ENCODE measurements at places on chromosomes 6 and 20.
A peak's percentile ranks its signal among the peaks of the same experiment; 100 is the strongest.

DNA sequence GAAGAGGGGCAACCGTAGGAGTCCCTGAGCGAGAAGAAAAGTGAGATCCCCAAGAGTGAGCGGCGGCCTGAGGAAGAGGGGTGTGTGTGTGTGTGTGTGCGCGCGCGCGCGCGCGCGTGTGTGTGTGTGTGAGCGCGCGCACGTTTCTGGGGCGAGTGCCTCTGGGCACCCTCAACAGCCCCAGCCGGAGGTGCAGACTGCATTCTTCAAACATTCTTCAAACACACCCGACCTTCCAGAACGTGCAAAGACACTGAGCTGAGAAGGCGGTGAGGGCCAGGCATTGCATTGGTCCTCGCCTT is 76.2 kb upstream of the FOXP4 start:
- DNase-seq: peak; percentile 53

DNA sequence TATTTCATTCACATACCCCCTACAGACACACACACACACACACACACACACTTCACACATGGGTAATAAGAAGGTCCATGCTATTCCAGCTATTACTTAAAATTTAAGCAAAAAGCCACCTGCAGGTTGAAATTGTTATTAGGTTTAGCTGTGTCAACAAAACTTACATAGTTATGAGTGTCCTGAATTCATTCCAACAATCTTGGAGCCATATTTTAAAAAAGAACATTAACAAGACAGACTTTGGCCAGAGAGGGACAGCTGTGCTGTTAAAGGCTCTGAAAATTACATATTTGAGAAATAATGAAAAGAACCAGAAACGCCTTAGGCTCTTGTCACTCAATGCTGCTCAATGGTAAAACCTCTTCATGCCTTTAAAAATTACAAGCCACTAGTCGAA is 455.3 kb downstream of the EPM2A start:
- DNase-seq: no peak

- no peak for DNase-seq
Measured at GRCh38 chr20:1952737-1953530, 40.9 kb downstream of the PDYN start.

DNA sequence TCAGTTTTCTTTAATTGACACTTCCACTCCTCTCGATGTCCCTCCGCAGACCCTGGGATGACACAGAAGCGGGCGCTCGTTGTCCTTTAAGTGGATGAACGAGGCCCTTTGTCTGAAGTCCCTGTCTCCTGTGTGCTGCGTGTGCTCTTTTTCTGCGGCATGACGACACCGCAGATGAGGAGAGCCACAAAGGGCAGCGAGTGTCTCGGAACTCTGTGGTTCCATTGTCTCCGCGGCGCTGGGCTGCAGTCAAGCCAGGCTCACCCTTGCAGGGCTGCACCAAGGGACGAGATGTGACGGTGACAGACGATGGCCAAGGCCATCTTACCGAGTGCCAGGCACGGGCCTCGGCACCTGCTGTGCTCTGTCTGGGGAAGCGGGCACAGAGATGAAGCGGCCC is 10.6 kb downstream of the PRR18 start:
- DNase-seq: no peak

- no peak for DNase-seq
Measured at GRCh38 chr6:13696226-13696625, 15.4 kb downstream of the RANBP9 start.

DNA sequence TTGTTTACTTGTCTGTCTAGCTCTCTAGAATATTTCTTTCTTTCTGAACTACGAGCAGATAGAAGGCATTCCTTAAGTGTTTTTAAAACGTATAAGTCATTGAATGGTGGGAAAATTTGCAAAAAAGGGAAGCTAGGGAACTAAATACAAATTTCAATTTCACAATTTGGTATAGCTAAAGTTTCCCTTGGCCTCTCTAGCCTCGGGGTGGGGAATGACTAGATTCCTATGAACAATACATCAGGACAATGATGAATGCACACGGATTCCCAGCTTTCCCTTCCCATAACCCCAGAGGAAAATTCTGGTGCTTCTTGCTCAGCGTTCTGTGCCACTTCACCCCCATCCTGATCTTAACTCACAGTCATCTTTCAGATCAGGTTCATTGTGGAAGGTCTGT is 113.3 kb upstream of the ASF1A start:
- DNase-seq: no peak

- DNase-seq: no peak
Measured at GRCh38 chr20:32188376-32189122, 19.0 kb downstream of the PLAGL2 start.

GRCh38 chr6:36912030-36912454 is 26.3 kb downstream of the C6orf89 start:
- peak; percentile 68 for DNase-seq

DNA sequence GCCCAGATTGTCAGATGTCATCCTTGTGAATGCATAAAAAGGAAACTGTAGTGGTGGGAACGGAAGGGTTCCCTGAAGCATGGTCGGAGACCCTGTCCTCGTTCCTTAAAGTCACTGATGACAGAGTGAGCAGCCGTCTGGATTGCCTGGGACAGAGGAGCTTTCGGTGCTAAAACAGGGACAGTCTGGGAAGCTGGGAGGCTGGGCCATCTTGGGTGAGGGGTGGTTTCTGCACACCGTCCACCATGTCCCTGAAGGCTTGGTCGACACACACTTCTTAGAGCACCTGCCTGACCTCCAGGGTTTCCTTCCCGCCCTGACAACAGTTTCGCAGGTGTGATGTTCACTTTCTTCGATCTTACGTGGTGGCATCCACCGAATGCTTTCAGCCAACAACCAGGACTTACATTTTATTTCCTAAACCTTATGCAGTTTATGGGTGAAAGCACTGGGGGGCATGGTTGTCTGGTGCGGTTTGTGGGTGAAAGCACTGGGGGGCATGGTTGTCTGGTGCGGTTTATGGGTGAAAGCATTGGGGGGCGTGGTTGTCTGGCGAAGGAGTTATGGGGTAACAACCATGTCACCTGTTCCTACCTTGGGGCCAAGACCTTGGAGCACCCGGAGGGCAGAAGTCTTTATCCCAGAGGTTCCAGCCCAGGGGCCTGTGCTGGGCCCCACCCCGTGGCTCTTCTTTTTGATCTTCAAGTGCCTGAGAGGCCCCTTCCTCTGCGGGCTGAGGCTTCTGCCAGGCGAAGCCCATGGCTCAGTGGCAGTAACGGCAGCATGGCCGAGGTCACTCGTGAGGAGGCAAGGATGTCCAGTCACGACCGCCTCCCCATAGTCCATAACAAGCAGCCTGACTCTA is 81.7 kb upstream of the FRMD1 start:
- no peak for DNase-seq

- no peak for DNase-seq
Measured at GRCh38 chr6:160435935-160436334, 87.8 kb downstream of the SLC22A3 start.

GRCh38 chr20:1920252-1920651 is 25.0 kb downstream of the SIRPA start:
- DNase-seq: no peak

DNA sequence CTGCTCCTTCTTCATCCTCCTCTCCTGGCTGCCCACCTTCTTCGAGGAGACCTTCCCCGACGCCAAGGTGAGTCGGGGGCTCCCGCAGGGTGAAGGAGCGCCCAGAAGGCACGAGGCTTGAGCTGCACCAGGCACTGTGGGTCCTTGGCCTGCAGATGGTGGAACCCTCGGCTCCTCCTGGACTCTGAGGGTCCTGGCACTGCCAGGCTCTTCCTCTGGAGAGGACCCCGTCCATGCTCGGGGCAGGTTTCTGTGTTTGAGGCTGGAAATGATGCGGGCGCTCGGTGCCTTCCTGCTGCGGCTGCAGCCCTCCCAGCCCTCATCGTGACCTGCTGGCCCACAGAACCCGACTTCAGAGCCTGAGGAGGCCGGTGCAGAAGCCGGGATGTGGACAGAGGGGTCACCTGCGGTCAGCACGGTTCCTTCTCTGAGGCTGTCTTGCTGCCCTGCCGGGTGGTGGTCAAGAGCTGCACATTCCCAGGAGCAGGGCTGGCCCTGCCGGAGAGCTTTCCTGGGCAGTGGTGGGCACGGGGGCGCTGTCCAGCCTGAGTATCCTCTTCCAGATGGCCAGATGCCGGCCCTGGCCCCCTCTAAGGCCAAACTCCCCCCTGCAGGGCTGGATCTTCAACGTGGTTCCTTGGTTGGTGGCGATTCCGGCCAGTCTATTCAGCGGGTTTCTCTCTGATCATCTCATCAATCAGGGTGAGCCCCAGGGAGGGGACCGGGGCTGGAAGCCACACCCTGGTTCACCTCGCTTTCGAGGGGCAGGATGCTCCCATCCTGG is 11.3 kb downstream of the SLC17A9 start:
- no peak for DNase-seq

- DNase-seq: no peak
Measured at GRCh38 chr20:64177384-64177783, 13.1 kb downstream of the MYT1 start.

DNA sequence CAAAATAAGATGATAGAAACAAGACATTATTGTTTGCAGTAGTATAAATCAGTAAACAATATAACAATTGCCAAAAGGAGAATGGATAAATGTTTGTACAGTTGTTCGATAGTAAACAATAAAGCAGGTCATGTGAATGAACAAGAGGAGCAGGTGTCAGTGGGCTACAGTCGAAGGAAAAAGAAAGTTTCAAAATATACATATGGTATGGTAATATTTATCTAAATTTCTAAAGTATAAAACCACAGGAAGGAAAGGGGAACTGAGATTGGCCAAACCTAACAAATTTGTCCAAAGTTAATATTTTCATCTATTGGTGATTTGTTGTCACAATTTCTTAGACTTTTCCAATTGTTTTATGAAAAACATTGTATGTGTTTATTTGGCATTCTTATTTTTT is 110.9 kb downstream of the SH3BGRL2 start:
- DNase-seq: no peak

DNA sequence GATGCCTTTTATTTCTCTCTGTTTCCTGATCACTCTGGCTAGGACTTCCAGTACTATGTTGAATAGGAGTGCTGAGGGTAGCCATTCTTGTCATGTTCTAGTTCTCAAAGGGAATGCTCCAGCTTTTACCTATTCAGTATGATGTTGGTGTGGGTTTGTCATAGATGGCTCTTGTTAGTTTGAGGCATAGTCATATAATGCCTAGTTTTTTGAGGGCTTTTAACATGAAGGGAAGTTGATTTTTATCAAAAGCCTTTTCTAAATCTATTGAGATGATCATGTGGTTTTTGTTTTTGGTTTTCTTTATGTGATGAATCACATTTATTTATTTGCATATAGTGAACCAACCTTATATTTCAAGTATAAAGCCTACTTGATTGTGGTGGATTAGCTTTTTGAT is 55.6 kb downstream of the KLHL32 start:
- DNase-seq: no peak

DNA sequence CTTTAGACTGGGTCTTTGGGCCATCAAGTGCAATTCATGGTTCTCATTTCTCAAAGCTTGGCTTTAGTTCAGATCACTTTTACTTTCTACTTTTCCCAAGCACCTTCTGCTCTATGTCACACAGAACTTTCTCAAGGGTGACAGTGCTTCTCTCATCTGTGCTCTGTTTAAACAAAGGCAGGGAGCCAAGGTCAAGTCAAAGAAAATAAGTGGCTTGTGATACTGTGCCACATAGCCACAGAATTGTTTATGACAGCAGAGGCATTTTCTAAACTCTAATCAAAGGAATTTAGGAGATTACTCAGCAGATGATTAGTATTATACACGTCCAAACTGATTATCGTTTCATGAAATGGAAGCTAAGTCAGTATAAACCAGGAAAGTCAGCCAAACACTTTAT is 348.0 kb downstream of the HDGFL1 start:
- no peak for DNase-seq

GRCh38 chr6:29631860-29632731 is 887 bp downstream of the GABBR1 start:
- no peak for DNase-seq

All from NB4 (cell line).